Vagina (tissue), 2 donors: ENCODE measurements at places on chromosomes 11 and 22. TPM values are rescaled to one million over a fixed set of nuclear protein-coding genes. Genes with fewer than 3 reads are reported as not detected.

DNA sequence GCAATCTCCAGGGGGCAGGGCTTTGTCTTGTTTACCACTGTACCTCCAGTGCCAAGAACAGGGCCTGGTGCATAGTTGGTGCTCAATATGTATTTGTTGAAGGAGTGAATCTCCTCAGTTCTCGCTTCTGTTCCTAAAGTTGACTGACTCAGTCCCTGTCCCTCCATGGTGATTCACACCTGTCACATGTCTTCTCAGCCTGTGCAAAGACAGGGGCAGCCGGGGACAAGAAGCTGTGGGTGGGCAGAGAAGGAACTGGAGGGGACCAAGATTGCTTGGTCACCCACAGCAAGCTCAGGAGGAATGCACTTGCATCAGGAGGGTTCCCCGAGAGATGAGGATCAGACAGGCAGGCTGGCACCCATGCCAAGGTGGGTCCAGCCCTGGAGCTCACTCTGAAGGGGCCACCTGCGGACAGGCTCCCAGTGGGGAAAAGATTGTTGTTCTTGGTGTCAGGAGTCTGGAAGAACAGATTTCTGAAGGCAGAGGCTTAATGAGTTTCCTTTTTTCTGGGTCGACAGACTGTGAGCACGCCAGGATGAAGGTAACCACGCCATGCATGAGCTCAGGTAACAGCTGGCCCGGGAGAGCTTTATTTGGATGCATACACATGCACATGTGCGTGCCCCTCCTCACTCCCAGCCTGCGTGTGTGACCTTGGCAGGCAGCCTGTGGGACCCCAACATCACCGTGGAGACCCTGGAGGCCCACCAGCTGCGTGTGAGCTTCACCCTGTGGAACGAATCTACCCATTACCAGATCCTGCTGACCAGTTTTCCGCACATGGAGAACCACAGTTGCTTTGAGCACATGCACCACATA is 16.9 kb downstream of the IL17RA start:
- H3K36me3 ChIP-seq: no peaks in the 10 kb centered on the region
- H3K4me1 ChIP-seq: no peaks in the 10 kb centered on the region
- H3K27me3 ChIP-seq: no peaks in the 10 kb centered on the region
- no peak overlapping the region for H3K27ac ChIP-seq

GRCh38 chr11:102719620-102720277 is 5.0 kb downstream of the MMP8 start:
- H3K27me3 ChIP-seq: no peaks in the 10 kb centered on the region
- no peaks in the 10 kb centered on the region for H3K36me3 ChIP-seq
- H3K4me3 ChIP-seq: no peak overlapping the region
- H3K4me1 ChIP-seq: no peaks in the 10 kb centered on the region
- DNase-seq: no peak

- H3K4me3 ChIP-seq: no peak overlapping the region
- no peak for DNase-seq
- no peaks in the 10 kb centered on the region for H3K36me3 ChIP-seq
- H3K4me1 ChIP-seq: peaks cover 35% of the 10 kb centered on the region
Observed at GRCh38 chr11:95156133-95156721, 66.6 kb downstream of the ENDOD1 start.

- H3K36me3 ChIP-seq: no peaks in the 10 kb centered on the region
- no peaks in the 10 kb centered on the region for H3K27me3 ChIP-seq
- peaks cover 42% of the 10 kb centered on the region for H3K4me1 ChIP-seq
- H3K4me3 ChIP-seq: no peak overlapping the region
- no peak for DNase-seq
Observed at GRCh38 chr11:43989162-43989981, 46.9 kb downstream of the C11orf96 start.

DNA sequence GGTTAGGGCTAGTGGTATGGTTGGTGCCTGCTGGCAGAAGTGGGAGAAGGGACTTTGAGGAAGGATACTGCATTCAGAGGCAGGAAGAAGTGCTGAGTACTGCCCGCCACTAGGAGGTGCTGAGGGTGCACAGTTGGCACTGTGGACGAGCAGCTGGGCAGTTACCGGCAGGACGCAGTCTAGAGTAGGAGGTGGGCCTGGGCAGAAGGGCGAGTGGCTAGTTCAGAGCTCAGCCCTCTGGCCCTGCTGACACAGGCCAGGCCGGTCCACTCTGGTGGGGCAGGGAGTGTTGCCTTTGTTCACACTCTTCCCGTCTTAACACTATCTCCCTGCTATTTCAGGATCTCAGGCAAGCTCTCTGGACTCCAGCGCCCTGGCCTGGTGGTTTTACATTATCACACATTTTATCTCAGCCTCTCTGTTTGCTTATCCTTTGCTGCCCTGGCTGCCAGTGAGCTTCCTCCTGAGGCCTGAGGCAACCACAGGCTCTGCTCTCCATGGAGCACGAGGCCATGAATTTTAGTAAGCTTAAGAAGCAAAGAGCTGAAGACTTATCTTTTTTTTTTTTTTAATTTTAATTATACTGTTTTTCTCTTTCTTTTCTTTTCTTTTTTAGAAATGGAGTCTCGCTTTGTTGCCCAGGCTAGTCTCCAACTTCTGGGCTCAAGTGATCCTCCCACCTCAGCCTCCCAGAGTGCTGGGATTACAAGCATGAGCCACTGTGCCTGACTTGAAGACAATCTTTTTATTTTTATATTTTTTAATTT is 26.9 kb downstream of the SNAP29 start:
- H3K36me3 ChIP-seq: no peaks in the 10 kb centered on the region
- no peak overlapping the region for H3K4me3 ChIP-seq
- no peaks in the 10 kb centered on the region for H3K27me3 ChIP-seq
- DNase-seq: no peak
- H3K4me1 ChIP-seq: no peaks in the 10 kb centered on the region

DNA sequence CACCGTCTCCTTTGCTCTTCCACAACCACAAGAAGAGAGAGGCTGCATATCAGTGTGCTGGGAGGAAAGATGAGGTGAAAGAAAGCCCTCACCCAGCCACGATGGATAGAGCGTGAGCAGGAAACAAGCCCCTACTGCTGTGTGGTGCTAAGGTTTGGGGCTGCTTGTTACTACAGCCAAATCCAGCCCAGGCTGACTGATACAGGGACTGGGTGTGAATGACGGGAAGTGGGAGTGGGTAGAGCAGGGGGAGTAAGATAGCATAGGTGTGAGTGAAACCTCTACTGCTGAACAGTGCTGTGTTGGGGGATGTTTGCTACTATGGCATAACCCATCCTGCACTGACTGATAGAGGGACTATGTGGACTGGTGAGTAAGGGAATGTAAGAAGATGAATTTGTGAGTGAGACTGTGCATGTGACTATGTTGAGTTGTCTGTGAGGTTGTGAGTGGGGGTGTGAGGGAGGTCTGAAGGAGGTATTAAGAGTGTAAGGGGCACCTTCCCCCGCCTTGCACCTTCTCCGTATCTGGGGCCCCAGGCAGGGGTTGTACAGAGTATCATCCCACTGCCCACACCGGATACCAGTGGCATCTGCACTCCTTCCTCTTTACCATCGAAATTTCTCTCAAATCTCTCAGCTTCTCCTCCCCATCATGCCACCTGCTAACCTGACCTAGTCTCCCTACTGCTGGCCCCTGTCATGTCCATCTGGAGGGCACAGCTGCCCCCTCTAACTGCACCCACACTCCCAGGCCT is 91.5 kb downstream of the MN1 start:
- DNase-seq: no peak
- H3K27me3 ChIP-seq: no peaks in the 10 kb centered on the region
- H3K27ac ChIP-seq: no peak overlapping the region
- H3K4me1 ChIP-seq: peaks cover under 1% of the 10 kb centered on the region

- no peak overlapping the region for H3K4me3 ChIP-seq
- H3K27ac ChIP-seq: no peak overlapping the region
- DNase-seq: no peak
- no peaks in the 10 kb centered on the region for H3K27me3 ChIP-seq
Observed at GRCh38 chr11:87351676-87352075, 313.9 kb downstream of the TMEM135 start.

GRCh38 chr11:12411393-12411792 is 34.0 kb downstream of the PARVA start:
- peak overlapping the region; percentile 86 for H3K27ac ChIP-seq
- no peak for DNase-seq
- no peaks in the 10 kb centered on the region for H3K36me3 ChIP-seq
- H3K4me1 ChIP-seq: peaks cover 70% of the 10 kb centered on the region

The OTOG gene
- not detected for total RNA-seq

The MYOD1 gene
- total RNA-seq: not detected

The MPEG1 gene
- 3.9 TPM for total RNA-seq

The PHOX2A gene
- total RNA-seq: 3.4 TPM

The PANX1 gene
- 18.9 TPM for total RNA-seq
